ENCODE measurements at places on chromosomes 16 and 17. TPM values are rescaled to one million over a fixed set of nuclear protein-coding genes. Genes with fewer than 3 reads are reported as not detected.

GRCh38 chr16:66480265-66481080 lies 53.4 kb downstream of the BEAN1 start:
- no peak overlapping the region for H3K27ac ChIP-seq
- H3K4me1 ChIP-seq, result no peaks in the 10 kb centered on the region
- H3K36me3 ChIP-seq, result no peaks in the 10 kb centered on the region

GRCh38 chr16:89410794-89411309 lies 79.5 kb downstream of the ANKRD11 start:
- peaks cover 38% of the 10 kb centered on the region for H3K4me1 ChIP-seq
- H3K36me3 ChIP-seq, result no peaks in the 10 kb centered on the region
- H3K4me3 ChIP-seq, result no peak overlapping the region
- peak; percentile 83 for DNase-seq
- no peaks in the 10 kb centered on the region for H3K27me3 ChIP-seq

GRCh38 chr17:45906237-45906636 lies 11.9 kb downstream of the MAPT start:
- no peaks in the 10 kb centered on the region for H3K4me1 ChIP-seq
- DNase-seq, result no peak
- no peaks in the 10 kb centered on the region for H3K36me3 ChIP-seq
- no peak overlapping the region for H3K4me3 ChIP-seq
- peaks cover 39% of the 10 kb centered on the region for H3K27me3 ChIP-seq
- no peak overlapping the region for H3K27ac ChIP-seq

- H3K4me1 ChIP-seq, result peaks cover 20% of the 10 kb centered on the region
- no peak for DNase-seq
- H3K36me3 ChIP-seq, result peaks cover 2% of the 10 kb centered on the region
- H3K4me3 ChIP-seq, result no peak overlapping the region
- no peak overlapping the region for H3K27ac ChIP-seq
- H3K27me3 ChIP-seq, result no peaks in the 10 kb centered on the region
These were observed 68.9 kb downstream of the USP31 start for GRCh38 chr16:23080329-23080728.

DNA sequence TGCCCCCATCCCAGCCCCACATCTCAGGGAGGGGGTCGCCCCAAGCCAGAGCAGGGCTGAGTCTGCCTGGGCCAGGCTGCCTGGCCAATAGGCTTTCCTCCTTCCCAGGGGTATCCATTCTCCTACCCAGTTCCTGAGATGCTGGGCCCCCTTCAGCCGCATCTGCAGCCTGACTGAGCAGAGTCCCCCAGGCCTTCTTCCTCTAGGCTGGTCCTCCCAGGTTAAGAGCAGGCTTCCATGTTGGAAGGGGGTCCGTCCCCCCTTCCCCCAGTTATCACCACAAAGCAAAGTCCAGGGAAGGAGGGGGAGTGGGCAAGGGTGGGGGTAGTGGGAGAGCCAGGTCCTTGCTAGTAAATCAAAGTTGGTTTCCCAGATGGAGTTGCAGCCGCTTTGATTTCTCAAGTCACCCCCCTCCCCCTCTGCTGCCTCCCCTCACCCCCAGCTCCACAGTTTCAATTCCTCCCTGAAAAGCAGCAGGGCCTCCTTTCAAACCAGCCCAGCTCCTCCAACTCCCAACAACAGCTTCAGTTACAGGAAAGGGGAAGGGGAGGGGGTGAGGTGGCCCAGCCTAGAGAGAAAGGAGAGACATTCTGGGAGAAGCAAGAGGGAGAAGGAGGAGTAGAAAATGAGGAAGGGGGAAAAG lies 9.5 kb upstream of the FZD2 start:
- H3K36me3 ChIP-seq, result no peaks in the 10 kb centered on the region
- no peaks in the 10 kb centered on the region for H3K27me3 ChIP-seq
- H3K4me1 ChIP-seq, result peaks cover 41% of the 10 kb centered on the region
- H3K4me3 ChIP-seq, result no peak overlapping the region
- H3K27ac ChIP-seq, result peak overlapping the region; percentile 72
- no peak for DNase-seq

DNA sequence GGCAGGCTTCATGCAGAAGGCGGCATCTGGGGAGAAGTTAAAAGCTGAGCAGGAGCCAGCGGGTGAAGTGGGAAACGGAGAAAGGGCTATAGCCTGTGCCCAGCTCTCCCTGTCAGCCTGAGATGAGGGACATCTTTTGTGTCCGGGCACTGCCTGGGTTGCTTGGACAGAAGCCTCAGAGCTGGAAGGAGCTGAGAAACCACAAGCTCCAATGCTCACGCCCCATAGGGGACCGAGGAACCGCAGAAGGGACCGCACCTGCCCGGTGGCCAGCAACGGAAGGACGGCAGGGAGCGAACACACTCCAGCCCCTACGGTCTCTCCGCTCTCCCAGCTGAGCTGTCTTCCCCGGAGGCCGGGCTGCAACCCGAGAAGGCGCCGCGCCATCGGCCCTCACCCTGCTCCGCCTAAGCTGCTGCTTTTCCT lies 175.8 kb downstream of the NPIPB11 start:
- peak; percentile 18 for DNase-seq
- H3K4me1 ChIP-seq, result peaks cover 7% of the 10 kb centered on the region
- H3K36me3 ChIP-seq, result no peaks in the 10 kb centered on the region
- H3K27me3 ChIP-seq, result no peaks in the 10 kb centered on the region

DNA sequence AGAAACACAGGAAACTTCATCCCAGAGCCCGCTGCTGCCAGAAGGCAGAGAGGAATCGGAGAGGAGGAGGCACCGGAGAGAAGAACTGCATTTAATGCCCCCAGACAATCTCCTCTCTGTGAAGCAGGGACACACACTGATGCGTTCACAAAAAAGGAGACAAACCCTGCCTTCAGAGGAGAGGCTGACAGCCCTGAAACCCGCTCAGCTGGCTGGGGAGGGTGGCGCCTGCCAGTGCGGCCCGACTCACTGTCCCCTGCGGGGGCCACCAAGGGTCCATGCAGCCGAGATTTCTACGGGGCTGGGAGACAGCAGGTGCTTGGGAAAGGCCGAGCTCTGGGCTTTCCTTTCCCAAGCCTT lies 21.9 kb upstream of the CACNG1 start:
- H3K4me3 ChIP-seq, result no peak overlapping the region
- peaks cover 2% of the 10 kb centered on the region for H3K27me3 ChIP-seq
- DNase-seq, result no peak
- no peaks in the 10 kb centered on the region for H3K4me1 ChIP-seq

DNA sequence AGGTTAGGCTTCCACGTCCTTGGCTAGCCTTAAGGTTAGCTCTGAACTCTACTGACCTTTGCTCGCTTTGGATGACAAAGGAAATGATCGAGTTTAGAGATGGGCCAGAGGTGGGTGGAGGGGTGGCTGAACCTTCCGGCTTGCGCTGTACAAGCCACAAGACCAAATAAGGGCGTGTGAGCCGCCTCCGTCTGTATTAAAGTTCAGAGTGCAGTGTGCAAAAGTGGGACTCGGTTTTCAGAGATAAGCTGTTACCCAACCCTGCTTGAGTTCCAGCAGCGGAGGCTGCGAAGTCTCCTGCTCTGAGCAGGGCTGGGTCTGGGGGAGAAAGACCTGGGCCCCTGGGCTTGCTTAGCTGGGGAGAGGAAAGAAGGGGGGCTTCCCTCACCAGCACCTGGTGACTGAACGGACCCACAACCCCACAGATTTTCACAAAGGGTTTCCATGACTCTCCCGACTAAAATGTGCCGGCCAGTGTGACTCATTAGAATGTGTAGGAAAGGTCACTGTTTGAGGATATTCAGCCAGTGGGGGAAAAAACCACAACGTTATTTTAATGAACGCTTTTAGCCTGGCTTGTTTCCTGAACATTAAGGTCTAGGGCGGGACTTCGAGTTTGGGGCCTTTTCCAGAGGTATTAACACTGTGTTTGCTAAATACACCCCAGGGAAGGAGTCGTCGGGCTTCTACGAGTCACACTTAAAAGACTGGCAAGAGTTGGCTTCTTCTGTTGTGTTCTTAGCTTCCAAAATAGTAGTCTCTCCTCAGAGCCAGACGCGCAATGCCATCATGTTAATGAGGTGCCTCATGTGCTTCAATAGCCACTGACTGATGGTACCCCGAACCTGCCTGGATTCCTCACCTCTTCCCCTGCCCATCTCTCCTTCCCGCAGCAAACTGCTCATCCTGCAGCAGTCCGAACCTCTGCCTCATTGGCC lies 67.0 kb downstream of the CENPV start:
- H3K27me3 ChIP-seq, result no peaks in the 10 kb centered on the region
- no peaks in the 10 kb centered on the region for H3K36me3 ChIP-seq
- H3K4me1 ChIP-seq, result peaks cover 71% of the 10 kb centered on the region
- peak overlapping the region; percentile 96 for H3K27ac ChIP-seq
- peak overlapping the region; percentile 19 for H3K4me3 ChIP-seq
- DNase-seq, result peak; percentile 99

GRCh38 chr17:79465011-79465680 lies 145.7 kb downstream of the RBFOX3 start:
- H3K27me3 ChIP-seq, result no peaks in the 10 kb centered on the region
- no peak overlapping the region for H3K4me3 ChIP-seq
- no peak for DNase-seq
- H3K36me3 ChIP-seq, result no peaks in the 10 kb centered on the region

GRCh38 chr17:66950886-66951604 lies 13.5 kb upstream of the CACNG4 start:
- no peaks in the 10 kb centered on the region for H3K36me3 ChIP-seq
- DNase-seq, result no peak
- H3K27ac ChIP-seq, result peak overlapping the region; percentile 57
- H3K27me3 ChIP-seq, result peaks cover 7% of the 10 kb centered on the region

DNA sequence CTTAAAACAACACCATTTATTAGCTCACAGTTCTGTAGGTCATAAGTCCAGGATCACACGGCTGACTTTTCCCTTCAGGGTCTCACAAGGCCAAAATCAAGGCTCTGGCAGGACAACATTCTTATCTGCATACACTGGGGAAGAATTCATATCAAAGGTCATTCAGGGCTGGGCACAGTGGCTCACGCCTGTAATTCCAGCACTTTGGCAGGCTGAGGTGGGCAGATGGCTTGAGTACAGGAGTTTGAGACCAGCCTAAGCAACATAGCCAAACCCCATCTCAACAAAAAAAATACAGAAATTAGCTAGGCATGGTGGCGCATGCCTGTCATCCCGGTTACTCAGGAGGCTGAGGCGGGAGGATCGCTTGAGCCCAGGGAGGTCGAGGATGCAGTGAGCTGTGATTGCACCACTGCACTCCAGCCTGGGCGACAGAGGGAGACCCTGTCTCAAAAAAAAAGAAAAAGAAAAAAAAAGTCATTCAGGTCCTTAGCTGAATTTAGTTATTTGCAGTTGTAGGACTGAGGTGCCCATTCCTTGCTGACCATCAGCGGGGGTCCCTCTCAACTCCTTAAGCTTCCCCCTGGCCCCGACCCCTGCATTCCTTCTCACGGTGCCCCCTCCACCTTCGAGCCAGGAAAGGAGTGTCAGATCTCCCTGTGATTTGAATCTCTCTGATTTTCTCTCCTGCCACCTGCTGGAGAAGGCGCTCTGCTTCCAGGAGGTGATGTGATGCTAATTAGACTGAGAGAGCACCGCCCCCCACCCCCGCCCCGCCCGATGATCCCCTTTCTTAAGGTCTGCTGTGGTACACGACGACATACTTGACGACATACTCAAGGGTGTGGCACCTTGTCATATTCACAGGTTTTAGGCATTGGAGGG lies 91.8 kb upstream of the CLEC18A start:
- no peak overlapping the region for H3K4me3 ChIP-seq
- no peaks in the 10 kb centered on the region for H3K27me3 ChIP-seq
- no peak overlapping the region for H3K27ac ChIP-seq

DNA sequence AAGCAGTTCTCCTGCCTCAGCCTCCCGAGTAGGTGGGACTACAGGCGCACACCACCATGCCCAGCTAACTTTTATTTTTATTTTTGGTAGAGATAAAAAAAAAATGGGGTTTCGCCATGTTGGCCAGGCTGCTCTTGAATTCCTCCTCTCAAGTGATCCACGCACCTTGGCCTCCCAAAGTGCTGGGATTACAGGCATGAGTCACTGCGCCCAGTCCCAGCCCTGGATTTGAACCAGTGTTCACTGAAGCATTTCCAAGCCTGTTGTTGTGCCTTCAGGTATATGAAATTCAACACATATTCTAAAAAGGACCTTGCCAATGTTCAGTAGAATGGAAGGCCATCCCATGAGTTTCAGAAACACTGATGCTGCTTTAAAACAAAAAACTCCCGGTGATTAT lies 165.3 kb downstream of the SLC39A11 start:
- no peak overlapping the region for H3K4me3 ChIP-seq
- no peak overlapping the region for H3K27ac ChIP-seq
- H3K36me3 ChIP-seq, result no peaks in the 10 kb centered on the region
- no peaks in the 10 kb centered on the region for H3K27me3 ChIP-seq

DNA sequence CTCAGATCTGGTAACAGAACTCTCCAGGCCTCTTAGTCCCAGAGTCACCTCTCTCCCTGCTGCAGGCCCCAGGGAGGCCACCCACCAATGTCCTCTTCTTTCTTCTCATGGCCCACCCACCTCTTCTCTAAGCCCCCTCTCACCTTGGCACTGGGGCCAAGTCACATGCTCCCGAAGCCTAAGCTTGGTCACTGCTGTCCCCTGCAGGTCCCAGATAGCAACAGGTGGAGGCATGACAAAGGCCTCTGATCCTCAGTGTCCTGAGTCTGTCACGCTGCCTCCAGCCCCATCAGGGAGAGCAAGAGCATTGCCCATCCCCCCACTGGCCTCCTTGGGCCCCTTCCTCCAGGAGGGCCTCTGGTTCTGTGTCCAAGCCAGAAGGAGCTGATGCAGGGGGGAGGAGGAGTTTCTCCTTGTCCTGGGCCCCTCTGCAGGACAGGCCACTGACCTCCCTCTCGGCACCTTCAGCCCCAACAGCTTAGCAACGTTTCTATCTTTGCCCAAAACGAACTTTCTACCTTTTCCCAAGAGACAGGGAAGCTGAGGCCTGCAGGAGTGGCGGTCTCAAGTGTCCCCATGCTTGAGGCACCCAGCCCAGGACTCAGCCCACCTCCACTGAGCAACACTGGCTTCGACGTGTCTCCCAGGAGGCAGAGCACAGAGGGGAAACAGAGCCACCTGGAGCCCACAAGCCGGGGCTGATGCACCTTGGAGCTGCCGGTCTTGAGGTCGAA lies 8.6 kb downstream of the P2RX1 start:
- H3K4me1 ChIP-seq, result no peaks in the 10 kb centered on the region
- no peak overlapping the region for H3K27ac ChIP-seq
- H3K36me3 ChIP-seq, result no peaks in the 10 kb centered on the region

GRCh38 chr16:12178251-12178990 lies 201.9 kb downstream of the SNX29 start:
- H3K27me3 ChIP-seq, result no peaks in the 10 kb centered on the region
- no peak overlapping the region for H3K27ac ChIP-seq
- no peaks in the 10 kb centered on the region for H3K36me3 ChIP-seq
- H3K4me1 ChIP-seq, result no peaks in the 10 kb centered on the region
- no peak overlapping the region for H3K4me3 ChIP-seq
- DNase-seq, result peak; percentile 86

GRCh38 chr16:27401768-27402568 lies at the start of gene IL21R:
Gene IL21R (plus strand): TSS chr16:27402174. CDS start chr16:27430072, 27,898 bp downstream.
- no peak within 1 kb of the TSS for H3K4me3 ChIP-seq
- peaks cover 21% of the 10 kb centered on the region for H3K4me1 ChIP-seq
- peak; percentile 68 for DNase-seq
- peak within 1 kb of the TSS; percentile 22 for H3K27ac ChIP-seq
- H3K36me3 ChIP-seq, result no peaks in the 10 kb centered on the region

Gene NXPH3
- 0.43 TPM for total RNA-seq

Gene HCRT
- total RNA-seq, result not detected

Gene GCGR
- not detected for total RNA-seq

Gene POLDIP2
- total RNA-seq, result 78.6 TPM
